Activated T-cell treated with anti-CD3 and anti-CD28 coated beads, Interleukin-2, amount 50 U/mL, for 72 hours (primary cell): ENCODE measurements at places on chromosomes 16 and 17.
A peak's percentile ranks its signal among the peaks of the same experiment; 100 is the strongest.

DNA sequence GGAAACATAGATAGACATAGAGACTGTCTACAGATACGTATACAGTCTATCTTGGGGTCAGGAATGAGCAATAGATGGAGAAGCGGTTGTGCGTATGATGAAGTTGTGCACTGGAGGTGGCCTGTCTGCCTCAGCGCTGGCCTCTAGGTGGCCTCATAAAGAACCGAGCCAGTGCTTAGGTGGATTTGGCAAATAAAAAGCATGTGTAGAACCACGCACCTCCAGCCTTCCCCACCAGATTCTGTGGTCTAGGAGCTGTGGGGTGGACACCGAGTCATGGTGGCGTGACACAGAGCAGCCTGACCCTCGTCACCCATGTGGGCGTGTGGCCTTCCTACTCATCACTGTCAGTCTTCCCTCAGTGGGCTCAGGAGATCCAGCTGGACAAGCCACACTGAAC is 34.0 kb downstream of the PGS1 start:
- H3K27me3 ChIP-seq: no peaks in the 10 kb centered on the region

- peaks cover 8% of the 10 kb centered on the region for H3K36me3 ChIP-seq
- H3K4me3 ChIP-seq: peak overlapping the region; percentile 91
- DNase-seq: no peak
- H3K27ac ChIP-seq: peak overlapping the region; percentile 91
- no peaks in the 10 kb centered on the region for H3K27me3 ChIP-seq
- H3K4me1 ChIP-seq: peaks cover 33% of the 10 kb centered on the region
These were observed 1.0 kb upstream of the MSI2 start for GRCh38 chr17:57255182-57255775.

GRCh38 chr17:78132084-78132676 is 1.6 kb downstream of the TMC8 start:
- H3K4me3 ChIP-seq: peak overlapping the region; percentile 29
- H3K4me1 ChIP-seq: peaks cover 74% of the 10 kb centered on the region

DNA sequence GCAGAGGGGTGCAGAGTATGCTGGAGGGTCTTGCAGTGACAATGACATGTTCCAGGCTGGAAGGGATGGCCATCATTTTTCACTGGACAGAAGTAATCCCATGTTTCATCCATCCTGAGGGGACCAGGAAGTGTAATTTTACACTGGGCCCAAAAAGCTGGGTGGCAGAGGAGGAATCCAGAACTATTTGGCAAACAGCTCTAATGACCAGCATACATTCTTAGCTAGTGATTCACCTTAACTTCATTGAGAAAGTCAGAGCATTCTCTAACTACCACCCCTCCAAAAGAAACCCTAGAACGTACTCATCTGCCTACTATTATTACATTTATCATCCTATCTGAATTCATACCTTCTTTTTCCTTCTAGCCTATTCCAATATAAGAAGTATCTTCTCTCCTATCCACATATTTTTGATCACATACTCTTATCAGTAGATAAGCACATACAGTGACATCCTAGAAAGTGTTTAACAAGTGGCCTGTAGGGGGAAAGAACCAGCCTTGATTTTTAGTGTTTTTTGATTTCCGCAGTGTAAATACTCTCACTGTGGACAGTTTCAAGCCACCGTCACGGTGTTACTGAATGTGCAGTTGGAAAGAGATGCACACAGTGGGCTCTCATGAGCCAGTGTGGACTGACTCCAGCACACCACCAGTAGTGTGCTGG is 118.1 kb downstream of the FTO start:
- no peak overlapping the region for H3K4me3 ChIP-seq
- H3K36me3 ChIP-seq: no peaks in the 10 kb centered on the region
- H3K27me3 ChIP-seq: no peaks in the 10 kb centered on the region
- no peak overlapping the region for H3K27ac ChIP-seq
- H3K4me1 ChIP-seq: no peaks in the 10 kb centered on the region

DNA sequence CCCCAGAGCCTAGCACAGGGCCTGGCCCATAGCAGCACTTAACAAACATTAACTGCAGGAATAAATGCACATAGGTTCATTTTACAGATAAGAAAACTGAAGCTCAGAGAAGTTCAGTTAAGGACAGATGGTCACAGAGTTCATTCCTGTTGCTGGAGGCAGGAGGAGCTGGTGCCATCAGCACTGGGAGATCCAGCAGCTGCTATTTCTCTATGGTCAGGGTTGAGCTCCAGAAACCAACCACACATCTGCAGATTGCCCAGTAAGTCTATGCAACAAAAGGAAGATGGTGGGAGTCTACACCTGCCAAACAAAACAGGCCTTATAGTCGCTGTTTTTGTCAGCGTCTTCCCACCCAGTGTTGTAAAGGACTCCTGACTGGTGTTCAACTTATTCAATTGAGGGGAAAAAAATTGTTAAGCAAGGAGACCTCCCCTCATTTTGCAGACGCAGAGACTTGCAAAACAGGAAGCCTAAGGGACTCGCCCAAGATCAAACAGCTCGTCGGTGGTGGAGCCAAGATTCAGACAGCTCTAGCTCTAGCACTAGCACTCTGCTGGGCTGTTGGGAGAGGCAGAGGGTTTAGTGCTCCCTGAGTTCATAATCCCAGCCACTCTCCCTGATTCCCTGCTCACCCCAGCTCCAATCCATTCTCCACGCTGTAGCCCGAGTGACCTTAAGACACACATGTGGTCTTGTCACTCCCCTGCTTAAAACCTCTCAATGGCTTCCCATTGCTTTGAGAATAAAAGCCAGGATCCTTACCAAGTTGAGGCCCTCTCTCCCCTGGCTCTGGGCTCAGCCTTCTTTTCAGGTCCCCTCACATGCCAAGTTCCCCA is 9.0 kb downstream of the NOG start:
- H3K4me1 ChIP-seq: peaks cover 70% of the 10 kb centered on the region
- H3K27ac ChIP-seq: no peak overlapping the region
- peak overlapping the region; percentile 38 for H3K4me3 ChIP-seq
- no peaks in the 10 kb centered on the region for H3K27me3 ChIP-seq
- no peak for DNase-seq
- H3K36me3 ChIP-seq: no peaks in the 10 kb centered on the region

DNA sequence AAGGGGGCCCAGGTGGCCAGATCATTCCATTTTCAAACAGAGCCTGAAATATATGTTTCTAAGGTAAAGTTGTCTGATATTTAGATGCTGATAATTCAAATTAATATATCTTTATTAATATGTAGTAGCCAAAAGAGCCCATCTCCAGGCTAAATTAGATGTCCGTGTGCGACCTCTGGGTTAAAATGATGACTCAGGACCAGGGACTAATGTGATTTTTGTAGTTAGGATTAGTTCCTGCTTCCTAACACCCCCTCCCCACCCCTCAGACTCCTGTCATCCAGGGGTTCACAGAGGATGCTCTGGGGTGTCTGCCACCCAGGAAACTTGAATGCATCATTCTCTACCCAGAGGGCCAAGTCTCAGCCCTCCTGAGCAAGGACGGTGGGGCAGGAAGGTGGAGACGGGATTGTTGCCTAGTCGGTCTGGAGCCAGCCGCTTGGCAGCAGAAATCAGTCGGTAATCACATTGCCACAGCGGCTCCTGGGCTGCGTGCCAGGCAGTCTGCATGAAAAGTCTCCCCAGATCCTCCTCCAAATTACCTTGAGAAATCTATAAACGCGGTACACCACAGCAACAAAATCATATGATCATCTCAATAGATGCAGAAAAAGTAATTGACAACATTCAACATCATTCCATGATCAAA is 29.8 kb downstream of the CNGB1 start:
- no peak for DNase-seq
- H3K36me3 ChIP-seq: no peaks in the 10 kb centered on the region
- no peaks in the 10 kb centered on the region for H3K4me1 ChIP-seq
- no peak overlapping the region for H3K27ac ChIP-seq
- H3K4me3 ChIP-seq: no peak overlapping the region

DNA sequence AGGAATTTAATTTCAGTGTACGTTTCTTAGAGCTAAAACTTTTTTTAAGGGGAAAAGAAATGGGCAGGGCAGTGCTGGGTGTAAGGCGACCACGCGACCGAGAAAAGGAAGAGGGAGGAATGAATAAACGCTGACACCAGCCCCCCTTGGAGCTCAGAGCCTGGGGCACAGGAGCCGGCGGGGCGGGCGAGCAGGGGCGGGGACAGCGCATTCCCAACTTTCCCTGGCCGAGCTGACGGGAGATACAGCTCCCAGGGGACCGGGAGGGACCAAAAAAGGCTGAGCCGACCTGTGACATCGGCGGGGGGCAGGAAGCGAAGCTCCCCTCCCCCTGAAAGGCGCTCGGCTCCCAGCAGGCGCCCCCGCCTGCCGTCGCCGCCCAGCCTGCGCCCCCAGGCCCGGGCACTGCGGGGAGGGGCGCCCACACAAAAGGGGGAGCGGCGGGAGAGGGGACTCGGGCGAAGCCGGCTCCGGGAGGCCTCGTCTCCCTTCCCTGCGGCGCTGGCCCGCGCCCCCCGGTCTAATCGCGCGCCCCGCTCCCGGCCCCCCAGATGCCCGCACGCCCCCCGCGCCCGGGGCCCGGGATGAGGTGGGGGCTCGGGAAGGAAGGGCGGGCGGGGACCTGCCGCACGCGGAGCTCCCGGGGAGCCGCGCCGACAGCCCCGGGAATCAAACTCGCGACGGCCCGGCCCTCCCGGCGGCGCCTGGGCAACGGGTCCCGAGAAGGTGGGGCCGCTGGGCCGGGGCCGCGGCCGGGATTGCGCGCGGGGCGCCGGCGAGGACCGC is 622 bp downstream of the CUEDC1 start:
- H3K27me3 ChIP-seq: peaks cover 53% of the 10 kb centered on the region
- no peak overlapping the region for H3K27ac ChIP-seq
- DNase-seq: no peak
- peak overlapping the region; percentile 67 for H3K4me3 ChIP-seq
- peaks cover 36% of the 10 kb centered on the region for H3K4me1 ChIP-seq

DNA sequence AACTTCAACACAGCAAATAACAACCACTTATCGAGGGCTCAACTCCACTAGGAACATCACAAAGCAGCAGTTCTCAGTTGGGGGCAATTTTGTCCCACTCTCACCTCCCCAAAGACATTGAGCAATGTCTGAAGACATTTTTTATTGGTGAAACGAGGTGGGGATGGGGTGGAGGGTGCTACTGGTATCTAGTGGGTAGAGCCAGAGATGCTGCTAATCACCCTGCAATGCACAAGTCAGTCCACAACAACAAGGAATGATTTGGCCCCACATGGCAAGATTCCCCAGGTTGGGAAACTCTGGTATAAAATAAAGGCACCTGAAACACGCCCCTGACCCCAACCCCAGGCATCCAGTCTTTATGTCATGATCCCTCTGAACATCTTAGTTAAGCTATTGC is 33.3 kb downstream of the TLE7 start:
- DNase-seq: no peak
- peaks cover 37% of the 10 kb centered on the region for H3K27me3 ChIP-seq
- peaks cover 10% of the 10 kb centered on the region for H3K4me1 ChIP-seq
- no peak overlapping the region for H3K4me3 ChIP-seq
- no peaks in the 10 kb centered on the region for H3K36me3 ChIP-seq

- peaks cover 21% of the 10 kb centered on the region for H3K4me1 ChIP-seq
- H3K27ac ChIP-seq: peak overlapping the region; percentile 22
- no peaks in the 10 kb centered on the region for H3K27me3 ChIP-seq
These were observed 1.1 kb downstream of the RARA start for GRCh38 chr17:40309949-40310510.

DNA sequence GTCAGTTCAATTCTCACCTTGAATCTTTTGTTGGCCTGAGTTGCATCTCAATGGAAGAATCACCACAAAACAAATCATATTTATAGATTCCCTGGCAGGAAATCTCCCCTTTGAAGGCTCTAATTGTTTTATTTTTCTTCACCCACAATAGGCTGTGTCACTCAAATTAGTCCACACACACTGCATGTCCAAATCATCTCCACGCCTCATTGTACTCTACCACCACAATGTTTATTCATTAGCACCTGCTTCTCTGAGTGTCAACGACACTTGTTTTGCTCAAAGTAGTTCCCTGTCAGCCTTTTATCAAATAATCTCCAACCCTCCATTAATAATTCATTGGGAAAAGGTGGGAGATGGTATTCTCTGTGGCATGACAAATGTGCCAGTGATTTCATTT is 164.3 kb downstream of the ABCC12 start:
- peaks cover 3% of the 10 kb centered on the region for H3K36me3 ChIP-seq
- no peak for DNase-seq
- no peak overlapping the region for H3K4me3 ChIP-seq
- no peak overlapping the region for H3K27ac ChIP-seq
- peaks cover 12% of the 10 kb centered on the region for H3K27me3 ChIP-seq

GRCh38 chr17:35577830-35578196 is 558 bp downstream of the PEX12 start:
- H3K27me3 ChIP-seq: no peaks in the 10 kb centered on the region
- no peak for DNase-seq
- peaks cover 33% of the 10 kb centered on the region for H3K4me1 ChIP-seq

DNA sequence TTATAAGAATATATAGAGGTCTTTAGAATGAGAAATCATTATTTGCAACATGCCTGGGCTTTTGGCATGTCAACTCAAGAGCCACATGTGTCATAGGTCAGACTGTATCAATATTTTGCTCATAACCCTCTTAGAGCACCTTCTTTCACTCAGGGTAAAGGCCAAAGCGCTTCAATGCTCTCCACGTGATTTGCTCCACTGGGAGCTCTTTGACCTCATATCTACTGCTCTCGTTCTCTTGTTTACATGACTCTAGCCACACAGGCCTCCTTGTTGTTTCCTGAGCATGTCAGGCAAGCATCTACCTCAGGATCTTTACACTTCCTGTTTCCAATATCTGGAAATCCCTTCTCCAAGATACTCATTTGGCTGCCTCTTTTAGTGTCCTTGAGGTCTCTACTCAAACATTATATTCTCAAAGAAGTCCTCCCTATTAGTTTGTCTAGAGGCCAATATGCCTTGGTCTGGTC is 148.4 kb downstream of the TOX3 start:
- H3K27ac ChIP-seq: no peak overlapping the region
- DNase-seq: no peak
- H3K4me1 ChIP-seq: no peaks in the 10 kb centered on the region
- no peaks in the 10 kb centered on the region for H3K27me3 ChIP-seq

- no peak for DNase-seq
- no peak overlapping the region for H3K27ac ChIP-seq
- no peaks in the 10 kb centered on the region for H3K27me3 ChIP-seq
- no peaks in the 10 kb centered on the region for H3K36me3 ChIP-seq
These were observed 100.5 kb downstream of the PLCG2 start for GRCh38 chr16:81879625-81880024.

GRCh38 chr17:77478899-77479298 is 338.1 kb downstream of the SEC14L1 start:
- H3K4me1 ChIP-seq: peaks cover 64% of the 10 kb centered on the region
- H3K27me3 ChIP-seq: no peaks in the 10 kb centered on the region
- no peak for DNase-seq
- H3K4me3 ChIP-seq: peak overlapping the region; percentile 7
- H3K27ac ChIP-seq: peak overlapping the region; percentile 88

- H3K27ac ChIP-seq: no peak overlapping the region
- peaks cover 46% of the 10 kb centered on the region for H3K4me1 ChIP-seq
- H3K4me3 ChIP-seq: peak overlapping the region; percentile 81
- peaks cover 21% of the 10 kb centered on the region for H3K36me3 ChIP-seq
- H3K27me3 ChIP-seq: peaks cover 5% of the 10 kb centered on the region
These were observed 943 bp upstream of the COTL1 start for GRCh38 chr16:84618581-84619460.

DNA sequence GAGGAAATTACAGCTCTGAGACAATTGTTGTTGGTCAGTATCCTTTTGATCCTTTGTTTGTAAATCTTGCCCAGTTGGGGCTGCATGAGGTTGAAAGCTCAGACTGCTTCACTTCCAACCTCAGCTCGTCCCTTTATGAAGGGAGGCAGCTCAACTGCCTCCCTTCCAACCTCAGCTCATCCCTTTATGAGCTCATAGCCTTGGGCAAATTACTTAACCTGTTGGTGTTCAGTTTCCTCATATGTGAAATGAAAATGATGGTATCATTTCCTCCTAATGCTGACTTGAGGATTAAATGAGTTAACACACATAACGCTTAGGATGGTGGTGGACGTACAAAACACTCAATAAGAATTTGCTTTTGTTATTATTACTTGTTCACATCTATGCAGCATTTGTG is 265.1 kb downstream of the CDH13 start:
- no peak overlapping the region for H3K27ac ChIP-seq
- no peaks in the 10 kb centered on the region for H3K4me1 ChIP-seq
- no peak overlapping the region for H3K4me3 ChIP-seq
- H3K27me3 ChIP-seq: peaks cover 9% of the 10 kb centered on the region
- H3K36me3 ChIP-seq: no peaks in the 10 kb centered on the region
